ENCODE measurements at places on chromosomes 7 and 10. TPM values are rescaled to one million over a fixed set of nuclear protein-coding genes. Genes with fewer than 3 reads are reported as not detected.
A peak's percentile ranks its signal among the peaks of the same experiment; 100 is the strongest.

DNA sequence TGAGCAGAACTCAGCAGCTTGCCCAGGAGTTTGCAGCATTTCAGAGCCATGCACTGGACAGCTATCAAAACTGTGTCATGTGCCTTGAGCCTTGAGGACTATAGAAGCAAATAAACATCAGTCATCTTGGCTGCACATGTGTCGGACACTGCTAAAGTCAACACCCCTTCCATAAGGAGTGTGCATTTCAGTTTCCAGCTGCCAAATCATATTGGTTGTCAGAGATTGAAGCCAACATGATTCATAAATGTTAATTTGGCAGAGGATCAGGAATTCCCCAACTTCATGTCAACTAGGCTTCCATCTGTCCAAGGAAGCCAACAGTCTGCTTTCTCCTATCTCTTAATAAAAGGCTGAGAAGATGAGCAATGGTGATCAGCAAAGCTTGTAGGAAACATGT is 32.8 kb downstream of the SLC16A12 start:
- DNase-seq: no peak
- H3K27ac ChIP-seq: peak overlapping the region; percentile 90
- peaks cover 18% of the 10 kb centered on the region for H3K36me3 ChIP-seq
- peaks cover 41% of the 10 kb centered on the region for H3K4me1 ChIP-seq
- no peak overlapping the region for H3K4me3 ChIP-seq

DNA sequence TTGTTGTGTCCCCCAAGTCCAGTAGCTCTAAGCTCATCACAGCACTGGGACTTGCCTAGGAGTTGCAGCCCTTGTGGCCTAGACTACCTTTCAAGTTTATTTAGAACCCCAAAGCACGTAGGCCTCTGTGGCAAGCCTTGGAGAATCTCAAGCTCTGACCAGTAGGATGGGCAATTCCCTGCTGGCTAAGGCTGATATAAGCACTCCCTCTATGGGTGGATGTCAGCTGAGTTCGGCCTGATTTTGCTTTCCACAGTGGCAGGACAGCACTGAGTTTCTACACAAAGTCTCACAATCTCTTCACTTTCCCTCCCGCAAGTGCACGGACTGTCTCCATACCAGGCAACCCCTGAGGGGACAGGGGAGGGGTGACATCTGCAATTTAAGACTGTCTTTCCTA is 886.4 kb upstream of the LRRN3 start:
- no peak overlapping the region for H3K27ac ChIP-seq
- DNase-seq: no peak
- H3K4me3 ChIP-seq: no peak overlapping the region

DNA sequence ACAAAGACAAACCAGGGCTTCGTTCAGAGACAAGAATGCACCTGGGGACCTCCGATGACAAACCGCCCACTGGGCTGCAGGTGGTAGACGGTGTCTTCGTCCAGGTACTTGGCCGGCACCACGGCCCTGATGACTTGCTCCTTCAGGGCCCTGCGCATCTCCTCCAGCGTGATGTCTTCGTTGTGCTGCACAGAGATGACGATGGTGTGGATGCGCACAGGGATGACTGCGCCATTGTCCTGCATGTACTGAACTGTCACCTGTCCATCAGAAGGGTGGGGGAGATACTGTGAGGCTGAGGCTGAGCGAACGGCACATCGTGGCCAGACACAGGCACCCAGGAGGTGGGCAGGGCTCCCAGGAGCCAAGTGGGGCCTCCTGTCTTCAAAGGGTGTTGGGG is 13.1 kb downstream of the MAT1A start:
- H3K27ac ChIP-seq: no peak overlapping the region
- H3K36me3 ChIP-seq: no peaks in the 10 kb centered on the region
- no peak overlapping the region for H3K4me3 ChIP-seq
- peaks cover 7% of the 10 kb centered on the region for H3K27me3 ChIP-seq

GRCh38 chr7:127532736-127533135 is 52.7 kb downstream of the GCC1 start:
- no peak for DNase-seq
- no peaks in the 10 kb centered on the region for H3K36me3 ChIP-seq
- no peaks in the 10 kb centered on the region for H3K4me1 ChIP-seq
- H3K27ac ChIP-seq: no peak overlapping the region
- H3K4me3 ChIP-seq: no peak overlapping the region
- peaks cover 48% of the 10 kb centered on the region for H3K27me3 ChIP-seq

GRCh38 chr7:66125052-66125694 is 10.5 kb downstream of the CRCP start:
- H3K4me3 ChIP-seq: no peak overlapping the region
- peaks cover 13% of the 10 kb centered on the region for H3K4me1 ChIP-seq
- H3K27me3 ChIP-seq: no peaks in the 10 kb centered on the region
- DNase-seq: no peak

DNA sequence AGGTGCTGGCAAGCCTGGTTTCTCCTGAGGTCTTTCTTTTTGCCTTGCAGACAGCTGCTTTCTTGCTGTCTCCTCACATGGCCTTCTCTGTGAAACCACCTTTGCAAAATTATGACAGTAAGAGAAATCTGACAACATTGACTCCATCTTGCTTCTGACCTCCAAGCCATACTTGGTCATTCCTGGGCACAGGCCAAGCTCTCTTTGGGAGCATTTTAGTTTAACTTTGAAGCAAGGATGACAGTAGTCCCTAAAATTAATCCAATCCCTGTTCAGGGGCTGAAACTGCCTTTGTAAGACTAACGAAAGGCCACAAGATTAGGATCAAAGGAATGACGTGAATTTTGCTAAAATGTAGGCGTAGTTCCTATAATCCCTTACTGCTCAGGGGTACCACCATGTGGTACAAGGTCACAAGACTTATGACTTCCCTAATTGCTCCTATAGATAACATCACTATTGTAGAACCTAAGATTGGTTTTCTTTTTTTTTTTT is 25.1 kb upstream of the NRBF2 start:
- DNase-seq: no peak
- H3K4me1 ChIP-seq: peaks cover 16% of the 10 kb centered on the region
- no peaks in the 10 kb centered on the region for H3K27me3 ChIP-seq
- H3K36me3 ChIP-seq: no peaks in the 10 kb centered on the region
- no peak overlapping the region for H3K4me3 ChIP-seq

DNA sequence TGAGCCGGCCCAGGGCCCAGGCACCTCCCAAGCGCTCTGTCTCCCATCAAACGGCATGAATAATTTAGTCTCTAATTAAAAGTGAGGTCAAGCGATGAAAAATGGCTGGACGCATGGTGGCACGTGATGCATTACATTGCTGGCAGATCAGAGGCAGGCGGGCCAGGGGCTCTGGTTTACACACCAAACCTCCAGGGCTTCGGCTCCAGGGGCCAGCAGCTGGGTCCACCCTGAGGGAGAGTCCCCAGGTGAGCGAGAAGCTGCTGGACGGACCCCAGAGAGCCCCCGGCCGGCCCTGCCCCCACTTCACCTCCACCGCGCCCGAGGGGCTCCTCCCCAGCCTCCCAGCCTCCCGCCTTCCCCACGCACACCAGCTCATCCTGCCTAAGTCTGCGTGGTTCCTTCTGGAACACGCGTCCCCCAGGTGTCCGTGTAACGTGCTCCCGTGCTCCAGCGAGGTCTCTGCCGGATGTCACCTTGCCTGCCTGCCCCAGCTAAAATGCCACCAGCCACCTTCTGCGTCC is 23.2 kb downstream of the UNCX start:
- DNase-seq: no peak
- H3K27ac ChIP-seq: no peak overlapping the region
- no peaks in the 10 kb centered on the region for H3K4me1 ChIP-seq
- peaks cover 29% of the 10 kb centered on the region for H3K27me3 ChIP-seq
- no peaks in the 10 kb centered on the region for H3K36me3 ChIP-seq

DNA sequence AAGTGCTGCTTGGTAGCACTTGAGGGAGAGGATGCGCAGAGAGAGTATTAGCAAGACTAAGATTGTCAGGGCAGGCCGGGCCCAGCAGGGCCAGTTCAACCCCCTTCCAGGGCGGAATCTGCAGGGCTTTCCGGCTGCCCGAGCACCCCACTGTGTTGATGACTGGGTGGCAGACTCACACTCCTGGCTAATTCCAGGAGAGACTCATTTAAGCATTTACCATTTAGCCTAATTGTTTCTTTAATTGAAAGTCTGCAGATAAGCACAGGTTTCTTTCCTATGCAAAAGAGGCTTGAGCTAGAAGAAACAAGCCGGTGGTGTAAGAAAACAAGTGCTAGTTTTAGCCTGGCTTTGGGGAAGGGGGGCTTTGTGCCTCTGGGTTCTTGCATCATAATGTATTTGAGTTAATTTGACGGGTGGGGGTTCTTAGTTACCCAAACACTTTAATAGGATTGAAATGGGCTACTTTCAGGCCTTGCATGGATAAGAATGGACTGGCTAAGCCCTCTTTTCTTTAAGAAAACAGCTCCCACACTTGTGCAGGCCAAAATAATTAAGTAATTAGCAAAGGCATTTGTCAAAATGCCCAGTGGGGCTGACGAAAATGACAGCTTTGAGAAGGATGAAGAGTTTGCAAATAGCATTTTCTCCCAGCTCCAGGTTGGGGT is 201.3 kb downstream of the MYOF start:
- no peak overlapping the region for H3K27ac ChIP-seq
- DNase-seq: no peak
- H3K27me3 ChIP-seq: no peaks in the 10 kb centered on the region
- peaks cover 2% of the 10 kb centered on the region for H3K4me1 ChIP-seq
- no peaks in the 10 kb centered on the region for H3K36me3 ChIP-seq
- H3K4me3 ChIP-seq: no peak overlapping the region

EBLN1 gene
- not detected for total RNA-seq

STEAP2 gene
- total RNA-seq: not detected

SLC26A5 gene
- not detected for total RNA-seq

DNA sequence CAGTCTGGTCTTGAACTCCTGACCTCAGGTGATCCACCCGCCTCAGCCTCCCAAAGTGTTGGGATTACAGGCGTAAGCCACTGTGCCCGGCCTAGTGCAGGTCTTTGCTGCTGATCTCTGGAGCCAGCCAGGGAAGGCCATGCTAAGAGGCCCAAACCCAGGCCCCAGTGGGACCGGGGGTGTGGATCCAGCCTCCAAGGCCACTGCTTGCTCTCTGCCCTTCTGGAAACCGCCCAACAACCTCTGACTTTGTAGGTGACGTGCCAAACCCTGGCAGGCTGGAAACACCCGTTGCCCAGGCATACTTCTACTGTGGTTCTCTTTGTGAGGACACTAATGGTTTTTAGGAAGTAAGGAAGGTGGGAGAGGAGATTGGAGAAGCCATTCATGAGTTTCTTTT is 83.5 kb upstream of the GNA12 start:
- H3K36me3 ChIP-seq: no peaks in the 10 kb centered on the region
- H3K4me1 ChIP-seq: no peaks in the 10 kb centered on the region
- peaks cover under 1% of the 10 kb centered on the region for H3K27me3 ChIP-seq
- DNase-seq: peak; percentile 82

NPY4R2 gene
- not detected for total RNA-seq

GRCh38 chr10:112938808-112939482 is 11.1 kb upstream of the TCF7L2 start:
- no peaks in the 10 kb centered on the region for H3K27me3 ChIP-seq
- no peaks in the 10 kb centered on the region for H3K36me3 ChIP-seq
- no peak overlapping the region for H3K4me3 ChIP-seq
- no peak for DNase-seq

GRCh38 chr10:128128582-128128981 is 2.4 kb upstream of the MKI67 start:
- H3K27me3 ChIP-seq: no peaks in the 10 kb centered on the region
- no peak for DNase-seq
- H3K4me1 ChIP-seq: peaks cover 22% of the 10 kb centered on the region
- H3K4me3 ChIP-seq: no peak overlapping the region
- H3K36me3 ChIP-seq: no peaks in the 10 kb centered on the region

- H3K36me3 ChIP-seq: no peaks in the 10 kb centered on the region
- no peak for DNase-seq
- no peak overlapping the region for H3K4me3 ChIP-seq
- peak overlapping the region; percentile 41 for H3K27ac ChIP-seq
Observed at GRCh38 chr10:2978111-2978510, 89.2 kb upstream of the PFKP start.

CALY gene
- total RNA-seq: 3.5 TPM

- H3K36me3 ChIP-seq: peaks cover 13% of the 10 kb centered on the region
- peak overlapping the region; percentile 83 for H3K27ac ChIP-seq
- H3K4me3 ChIP-seq: peak overlapping the region; percentile 36
- H3K27me3 ChIP-seq: no peaks in the 10 kb centered on the region
- DNase-seq: no peak
Observed at GRCh38 chr7:149854611-149855360, 16.6 kb downstream of the ZNF862 start.

DNA sequence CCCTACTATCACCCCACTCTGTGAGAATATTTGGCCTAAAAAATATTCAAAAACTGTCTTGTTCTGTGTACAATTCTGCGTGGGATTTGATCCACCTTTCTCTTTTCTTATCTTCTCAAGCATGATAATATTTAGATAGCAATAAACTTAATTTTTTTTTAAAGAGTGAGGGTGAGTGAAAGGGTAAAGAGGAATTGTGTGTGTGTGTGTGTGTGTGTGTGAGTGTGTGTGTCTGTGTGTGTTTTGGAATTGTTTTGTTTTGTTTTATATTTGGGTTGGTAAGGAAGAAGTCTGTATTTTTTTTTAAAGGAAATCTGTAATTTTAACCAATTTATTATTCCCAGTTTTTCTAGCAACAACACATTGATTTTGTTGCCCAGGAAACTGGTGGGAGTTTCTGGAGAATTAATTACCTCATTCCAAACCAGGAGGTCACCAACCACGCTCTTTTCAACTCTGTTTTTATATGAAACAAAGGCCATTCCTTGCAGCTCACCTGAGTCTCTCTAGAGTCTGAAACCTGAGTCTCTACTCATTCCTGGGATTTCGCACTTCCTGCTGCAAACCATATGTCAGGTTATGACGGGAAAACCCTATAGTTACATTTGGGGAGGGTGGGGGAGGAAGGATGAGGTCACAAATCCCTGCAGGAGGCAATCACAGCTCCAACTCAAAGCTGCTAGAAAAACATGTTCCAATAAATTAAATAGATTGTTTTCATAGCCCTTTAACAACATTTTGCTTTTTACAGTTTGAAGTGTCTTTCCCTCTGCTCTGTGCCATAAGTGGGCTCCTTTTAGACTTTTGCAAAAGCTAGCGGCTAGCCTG is 38.1 kb upstream of the XPNPEP1 start:
- no peaks in the 10 kb centered on the region for H3K36me3 ChIP-seq
- peak overlapping the region; percentile 90 for H3K27ac ChIP-seq
- peaks cover 80% of the 10 kb centered on the region for H3K4me1 ChIP-seq

GRCh38 chr7:1388703-1389335 is 70.5 kb downstream of the MICALL2 start:
- DNase-seq: no peak
- no peak overlapping the region for H3K27ac ChIP-seq
- no peaks in the 10 kb centered on the region for H3K36me3 ChIP-seq
- H3K4me1 ChIP-seq: no peaks in the 10 kb centered on the region

- no peak for DNase-seq
- H3K4me3 ChIP-seq: no peak overlapping the region
- H3K36me3 ChIP-seq: peaks cover 11% of the 10 kb centered on the region
- H3K27me3 ChIP-seq: no peaks in the 10 kb centered on the region
Observed at GRCh38 chr7:41816111-41816510, 113.2 kb upstream of the INHBA start.

DNA sequence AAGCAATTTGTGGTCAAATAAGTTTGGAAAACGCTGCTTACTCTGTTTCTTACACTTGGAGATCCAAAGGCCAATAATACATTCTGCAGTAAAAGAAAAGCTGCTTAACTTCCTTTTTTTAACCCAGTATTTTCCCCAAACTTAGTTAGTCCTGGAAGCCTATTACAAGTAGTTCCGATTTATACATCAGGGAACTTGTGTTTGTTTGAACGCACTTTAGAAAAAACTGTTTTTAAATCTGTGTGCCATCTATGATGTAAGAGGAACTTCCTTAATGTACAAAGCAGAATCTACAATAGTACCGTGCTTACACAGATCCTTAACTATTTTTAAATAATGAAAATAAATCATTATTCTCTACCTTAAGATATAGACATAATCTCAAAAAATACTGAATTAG is 23.0 kb downstream of the SFR1 start:
- no peaks in the 10 kb centered on the region for H3K4me1 ChIP-seq
- DNase-seq: no peak
- H3K4me3 ChIP-seq: no peak overlapping the region
- peaks cover 67% of the 10 kb centered on the region for H3K27me3 ChIP-seq
